ENCODE measurements at places on chromosomes 7 and 10.

DNA sequence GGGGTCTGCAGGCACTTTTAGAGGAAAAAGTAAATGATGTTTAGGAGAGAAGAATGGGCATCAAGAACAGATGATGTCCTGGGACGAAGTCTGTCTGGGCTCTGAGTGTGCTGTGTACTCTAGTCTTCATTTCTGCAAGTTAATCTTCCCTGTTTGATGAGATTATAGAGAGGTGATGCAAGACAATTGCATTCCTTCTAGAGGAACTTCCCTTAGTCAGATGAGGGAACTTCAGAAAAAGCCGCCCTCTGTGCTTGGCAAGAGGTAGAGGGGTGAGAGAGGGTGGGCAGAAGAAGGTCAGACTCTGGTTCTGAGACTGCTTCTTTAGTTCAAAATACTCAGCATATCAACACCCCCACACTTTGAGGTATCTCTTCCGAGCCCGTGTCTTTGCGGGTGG, 797.9 kb downstream of the LRMDA start:
- no peak for DNase-seq

DNA sequence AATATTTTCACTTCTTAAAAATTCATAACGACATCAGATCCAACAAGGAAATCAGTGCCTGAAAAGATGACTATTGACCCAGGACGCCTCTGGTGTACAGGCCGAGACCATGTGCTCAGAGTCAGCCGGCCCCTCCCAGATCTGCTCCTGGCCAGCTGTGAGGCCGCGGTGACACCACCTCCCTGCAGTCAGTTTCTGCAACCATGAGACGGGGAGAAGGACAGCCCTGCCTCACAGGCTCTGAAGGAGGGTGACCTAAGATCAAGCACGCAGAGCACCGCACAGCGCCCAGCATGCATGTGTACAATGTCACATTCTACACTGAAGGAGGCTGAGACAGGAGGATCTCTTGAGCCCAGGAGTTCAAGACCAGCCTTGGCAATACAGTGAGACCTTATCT, 2.6 kb upstream of the GPER1 start:
- no peak for DNase-seq

DNA sequence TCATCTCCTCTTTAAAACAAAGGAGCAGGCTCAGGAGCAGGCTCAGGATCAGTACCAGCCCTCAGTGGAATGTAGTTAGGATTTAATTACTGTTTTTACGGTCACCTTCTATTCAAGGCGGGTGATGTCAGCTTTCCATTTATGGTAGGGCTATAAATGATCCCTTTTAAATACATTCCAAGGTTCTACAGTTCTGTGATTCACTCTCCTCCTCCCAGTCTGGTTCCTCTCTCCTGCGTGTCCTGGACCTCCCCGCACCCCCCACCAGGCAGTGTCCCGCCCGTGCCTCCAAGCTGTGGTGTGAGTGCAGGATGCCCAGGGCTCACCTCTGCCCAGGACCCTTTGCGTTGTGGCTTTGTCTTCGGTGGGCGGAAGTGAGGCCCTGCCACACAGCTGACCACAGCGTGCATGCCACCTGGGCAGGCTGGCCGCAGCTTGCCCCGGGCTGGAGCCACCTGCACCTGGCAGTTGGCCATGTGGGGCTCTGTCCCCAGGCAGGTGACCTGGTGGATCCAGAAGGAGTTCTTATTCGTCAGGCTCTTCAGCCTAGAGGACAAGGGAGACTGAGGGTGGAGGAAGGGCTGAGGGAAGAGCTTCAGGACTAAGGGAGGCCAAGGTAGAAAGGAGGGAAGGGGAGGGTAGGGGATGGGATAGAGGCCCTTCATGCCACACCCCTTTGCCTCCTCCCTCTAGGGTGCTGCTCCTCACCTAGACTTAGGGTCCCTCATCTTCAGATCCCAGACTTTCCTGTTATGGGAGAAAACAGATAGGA, 9.1 kb downstream of the LOXL4 start:
- no peak for DNase-seq

DNA sequence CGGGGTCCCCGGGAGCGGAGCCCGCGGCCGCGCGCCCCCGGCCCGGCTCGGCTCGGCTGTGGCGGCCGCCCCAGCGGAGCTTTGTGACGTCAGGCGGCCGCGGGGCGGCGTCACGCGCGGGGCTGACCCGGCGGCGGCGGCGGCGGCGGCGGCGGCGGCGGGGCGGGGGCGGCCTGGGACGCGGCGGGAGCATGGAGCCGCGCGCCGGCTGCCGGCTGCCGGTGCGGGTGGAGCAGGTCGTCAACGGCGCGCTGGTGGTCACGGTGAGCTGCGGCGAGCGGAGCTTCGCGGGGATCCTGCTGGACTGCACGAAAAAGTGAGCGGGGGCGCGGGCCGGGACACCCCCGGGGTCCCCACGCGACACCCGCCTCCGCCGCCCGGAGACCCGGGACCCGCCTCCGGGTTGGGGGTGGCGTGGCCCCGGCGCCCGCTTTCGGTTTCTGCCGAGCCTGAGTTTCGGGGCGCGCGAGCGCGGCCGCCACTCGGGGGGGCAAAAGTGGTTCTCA, at the start of gene PWWP2B:
Gene PWWP2B, plus strand, starts transcription at position 165 of the 506 bp plus-strand sequence. Its CDS starts 27 bp downstream, at position 192.
- peak; percentile 45 for DNase-seq

All from activated CD8-positive, alpha-beta memory T cell treated with anti-CD3 and anti-CD28 coated beads for 1 hour (primary cell).